ENCODE measurements at places on chromosomes 5 and 9. TPM values are rescaled to one million over a fixed set of nuclear protein-coding genes. Genes with fewer than 3 reads are reported as not detected.

DNA sequence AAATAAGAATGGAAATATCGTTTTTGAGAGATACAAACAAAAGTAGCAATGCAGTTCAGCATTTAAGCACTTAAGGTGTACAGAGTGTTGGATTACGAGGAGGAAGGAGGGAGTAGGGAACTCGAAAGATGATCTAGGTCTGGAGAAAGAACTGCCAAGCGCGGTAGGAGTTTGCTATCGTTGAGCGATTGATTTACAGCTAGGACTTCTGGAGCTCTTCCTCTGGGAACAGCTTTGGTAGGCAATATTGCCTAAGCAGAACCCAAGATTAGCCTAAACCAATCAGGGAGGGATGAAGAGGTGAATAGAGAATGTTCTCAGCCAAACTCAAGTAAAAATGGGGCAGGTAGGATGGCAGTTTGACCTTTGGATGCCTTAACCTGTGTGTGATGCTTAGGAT lies 965 bp downstream of the CLTA start:
- DNase-seq, result no peak

GRCh38 chr9:114237247-114237646 lies 81.9 kb downstream of the COL27A1 start:
- DNase-seq, result no peak

DNA sequence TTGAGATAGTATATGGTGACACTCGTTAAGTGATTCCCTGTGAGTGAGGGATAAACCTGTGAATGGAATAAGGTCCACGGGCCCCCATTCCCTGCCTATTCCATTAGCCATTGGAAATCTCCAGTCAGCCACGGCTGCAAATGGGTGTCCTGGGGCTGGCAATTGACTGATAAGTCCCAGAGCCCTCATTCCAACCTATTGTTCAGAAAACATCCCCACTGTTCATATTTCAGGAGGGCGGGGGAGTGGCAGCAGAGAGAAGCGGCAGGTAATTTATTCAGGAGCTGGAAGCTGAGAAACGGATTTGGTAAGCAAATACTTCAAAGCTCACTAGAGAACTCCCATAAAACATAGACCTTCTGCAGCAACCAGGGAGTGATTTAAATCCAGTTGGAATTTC lies 42.0 kb downstream of the TMEM174 start:
- no peak for DNase-seq

- DNase-seq, result no peak
These were observed 475.7 kb downstream of the ENC1 start for GRCh38 chr5:74164725-74165235.

GRCh38 chr9:68967800-68968199 lies 46.1 kb downstream of the PRKACG start:
- DNase-seq, result no peak

DNA sequence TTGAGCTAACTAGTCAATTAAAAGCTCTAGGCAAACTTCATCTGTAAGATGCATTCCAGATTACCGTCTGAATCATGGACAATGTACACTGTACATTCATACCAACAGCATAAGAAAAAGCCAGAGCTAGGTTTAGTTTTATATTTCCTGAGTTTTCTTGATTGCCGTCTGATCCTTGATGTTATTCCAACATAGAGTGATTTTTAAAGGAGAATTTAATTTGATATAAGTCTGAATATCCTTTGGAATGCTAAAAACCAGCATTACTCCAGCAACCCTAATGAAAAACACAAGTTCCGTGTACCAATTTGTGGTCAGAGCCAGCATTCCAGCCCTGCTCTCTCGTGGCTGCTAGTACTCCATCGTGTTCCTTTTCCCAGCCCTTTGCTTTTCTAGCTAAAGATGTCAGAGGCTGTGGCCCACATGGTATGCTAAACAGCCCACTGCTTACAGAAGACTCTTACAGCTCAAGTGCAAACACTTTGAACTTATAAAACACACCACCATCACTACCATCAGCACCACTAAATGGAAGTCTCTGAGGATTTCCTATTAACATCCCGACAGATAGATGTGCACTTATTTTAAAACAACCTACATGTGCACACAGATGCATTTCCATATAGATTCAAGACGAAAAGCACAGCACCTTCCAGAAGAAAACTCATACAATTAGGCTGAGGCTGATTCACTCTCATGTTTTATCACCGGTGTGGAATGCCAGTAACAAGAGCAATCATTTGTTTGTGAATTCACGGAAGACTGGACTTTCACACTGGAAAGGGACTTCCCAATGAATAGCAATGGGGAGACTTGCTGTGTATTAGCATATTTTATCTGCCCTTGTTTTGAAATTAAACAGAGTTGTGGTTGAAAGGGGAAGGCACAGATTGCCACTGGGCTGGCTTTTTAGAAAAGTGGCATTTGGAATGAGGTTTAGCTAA lies 246.9 kb upstream of the GAS1 start:
- DNase-seq, result peak; percentile 18

GRCh38 chr9:105881654-105882349 lies 187.5 kb downstream of the TMEM38B start:
- peak; percentile 37 for DNase-seq

DNA sequence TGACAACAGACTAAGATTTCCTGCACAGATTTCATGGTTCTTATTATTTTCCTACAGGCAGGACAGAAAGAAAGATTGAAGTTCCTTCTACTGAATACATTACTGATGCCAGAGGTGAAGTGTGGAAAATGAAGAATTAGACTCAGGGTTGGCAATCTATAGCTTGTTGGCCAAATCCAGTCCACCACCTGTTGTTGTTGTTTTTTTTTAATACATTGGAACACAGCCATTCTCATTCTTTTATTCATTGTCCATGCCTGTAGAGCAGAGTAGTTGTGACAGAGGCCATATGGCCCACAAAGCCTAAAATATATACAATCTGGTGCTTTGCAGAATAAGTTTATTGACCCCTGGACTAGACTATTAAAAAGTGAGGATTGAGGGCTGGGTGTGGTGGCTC lies 5.8 kb upstream of the PLPPR1 start:
- DNase-seq, result no peak

DNA sequence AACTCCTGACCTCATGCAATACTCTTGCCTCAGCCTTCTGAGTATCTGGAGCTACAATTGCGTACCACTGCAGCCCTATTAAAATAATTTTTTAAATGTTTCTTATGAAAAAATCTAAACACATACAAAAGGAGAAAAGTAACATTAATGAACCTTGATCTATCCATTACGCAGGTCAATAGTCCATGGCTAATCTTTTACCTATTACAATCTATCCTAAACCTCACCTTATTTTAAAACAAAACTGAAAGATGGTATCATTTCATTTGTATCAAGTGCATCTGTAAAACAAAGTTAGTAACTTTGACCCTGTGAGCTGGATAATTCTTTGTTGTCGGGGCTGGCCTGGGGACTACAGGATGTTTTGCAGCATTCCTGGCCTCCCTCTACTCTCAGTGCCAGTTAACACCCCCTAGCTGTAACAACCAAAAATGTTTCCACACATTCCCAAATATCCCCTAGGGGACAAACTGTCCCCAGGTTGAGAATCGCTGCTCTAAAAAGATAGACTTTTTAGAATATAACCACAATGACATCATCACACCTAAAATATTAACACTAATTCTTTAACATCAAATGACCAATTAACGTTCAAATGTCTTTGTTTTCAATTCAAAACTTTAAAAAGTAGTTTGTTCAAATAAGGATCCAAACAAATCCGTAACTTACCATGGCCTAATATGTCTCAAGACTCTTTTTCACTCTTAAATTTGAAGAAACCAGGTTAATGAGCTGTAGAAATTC lies 54.8 kb downstream of the RNF38 start:
- no peak for DNase-seq

- DNase-seq, result no peak
These were observed 18.3 kb downstream of the PDGFRB start for GRCh38 chr5:150137168-150137957.

- DNase-seq, result no peak
These were observed 651 bp downstream of the TRIM23 start for GRCh38 chr5:65623482-65623881.

DNA sequence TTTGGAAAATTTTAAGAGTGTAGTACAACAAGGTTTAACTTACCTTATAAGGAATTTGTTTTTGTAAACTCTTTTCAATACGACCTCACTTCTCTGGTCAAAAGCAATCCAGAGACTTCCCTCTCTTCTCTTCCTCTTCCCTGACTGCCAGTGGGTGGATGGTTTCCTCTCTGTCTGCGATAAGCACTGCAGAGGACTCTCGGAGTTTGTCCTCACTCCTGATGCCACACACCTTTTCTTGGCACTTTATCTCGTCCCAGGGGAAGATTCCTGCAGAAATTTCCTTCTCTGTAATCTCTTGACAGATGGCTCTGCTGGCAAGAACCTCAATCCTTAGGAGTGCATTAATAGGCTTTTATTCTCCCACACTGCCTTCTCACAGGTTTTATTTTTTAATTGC lies 641.6 kb downstream of the NR2F1-AS1 start:
- DNase-seq, result no peak

DNA sequence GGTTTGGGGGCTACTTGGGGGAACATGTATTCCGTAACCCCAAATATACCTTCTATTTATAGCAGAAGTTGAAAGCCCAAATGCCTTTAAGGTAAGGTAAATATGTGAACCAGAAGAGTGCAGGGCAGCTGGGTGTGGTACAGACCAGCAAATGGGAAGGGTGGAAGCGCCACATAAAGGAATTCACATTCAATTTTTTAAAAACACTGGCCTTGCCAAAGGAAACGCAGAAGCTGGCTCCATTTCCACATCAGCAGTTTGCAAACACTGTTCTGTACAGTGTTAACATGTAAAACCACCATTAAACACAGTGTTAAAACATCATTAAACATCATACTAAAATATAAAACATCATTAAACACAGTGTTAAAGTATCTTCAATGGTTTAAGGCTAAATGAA lies 3.5 kb upstream of the BHMT start:
- no peak for DNase-seq

DNA sequence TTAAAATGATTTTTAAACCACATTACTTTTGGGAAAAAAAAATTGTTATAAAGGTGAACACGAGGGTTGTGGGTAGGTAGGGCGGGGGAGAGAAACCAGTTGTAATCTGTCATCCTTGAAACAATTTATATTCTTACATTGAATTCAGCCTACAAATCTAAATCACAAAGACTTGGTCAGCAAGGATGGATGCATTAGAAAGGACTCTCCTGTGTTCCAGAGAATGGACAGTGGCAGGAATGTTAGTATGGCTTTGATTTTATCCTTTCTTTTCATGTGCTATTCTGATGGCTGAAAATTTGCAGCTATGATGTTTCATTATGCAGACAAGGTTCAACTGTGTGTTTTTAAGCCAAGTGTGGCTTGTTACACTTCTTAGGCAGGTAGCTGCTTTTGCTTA lies 234.7 kb downstream of the SLF1 start:
- DNase-seq, result no peak

DNA sequence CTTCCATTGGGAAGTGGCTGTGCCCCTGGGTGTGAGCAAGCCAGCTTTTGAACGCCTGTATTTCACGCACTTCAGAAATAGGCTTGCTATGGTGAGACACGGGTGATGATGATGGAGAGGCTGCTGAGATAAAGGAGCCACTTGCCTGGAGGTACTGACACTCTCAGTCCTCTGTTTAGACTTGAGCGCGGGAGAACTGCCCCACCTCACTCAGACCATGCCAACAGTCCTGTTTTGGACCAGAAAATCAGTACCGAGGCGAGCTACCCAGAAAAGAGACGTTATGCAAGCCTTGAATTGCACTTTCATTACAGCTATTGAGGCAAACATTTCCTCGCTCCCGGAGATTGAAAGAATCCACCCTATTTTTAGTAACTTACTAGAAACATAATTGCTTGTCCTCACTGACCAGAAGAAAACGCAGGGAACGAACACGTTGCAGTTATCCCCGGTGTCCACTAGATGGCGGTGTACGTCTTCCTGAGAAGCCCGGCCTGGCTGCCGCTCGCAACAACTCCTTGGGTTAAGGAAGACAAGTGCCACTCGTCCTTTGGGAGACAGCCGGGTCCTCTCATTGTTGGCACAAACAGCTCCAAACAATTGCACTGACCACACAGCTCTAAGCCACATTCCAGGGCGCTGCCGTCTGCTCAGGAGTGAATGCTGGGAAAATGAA lies 142.4 kb downstream of the PSAT1 start:
- peak; percentile 89 for DNase-seq

- no peak for DNase-seq
These were observed 257.1 kb downstream of the MCTP1 start for GRCh38 chr5:95027775-95028174.

GRCh38 chr9:99096409-99096808 lies 8.5 kb upstream of the TGFBR1 start:
- no peak for DNase-seq

GRCh38 chr5:172493906-172494305 lies 39.6 kb upstream of the SH3PXD2B start:
- DNase-seq, result no peak

DNA sequence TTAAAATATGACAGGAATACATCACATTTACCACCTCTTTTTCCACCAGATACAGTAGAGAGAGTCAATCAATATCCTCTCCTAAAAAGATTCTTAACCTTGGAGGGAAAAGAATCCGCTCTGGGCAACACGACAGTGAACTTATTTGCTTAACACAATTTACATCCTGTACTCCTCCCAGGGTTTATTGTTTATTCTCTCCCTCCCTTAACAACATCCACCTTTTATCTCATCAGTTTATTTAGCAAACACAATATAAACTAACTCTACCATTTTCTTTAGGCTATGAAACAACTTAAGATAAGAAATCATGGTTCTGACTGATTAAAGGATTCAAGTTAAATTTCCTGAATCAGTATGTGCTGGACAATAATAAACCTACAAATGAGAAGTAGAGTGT lies 50.9 kb downstream of the CERT1 start:
- no peak for DNase-seq

GRCh38 chr5:82854956-82855355 lies 222.2 kb downstream of the TMEM167A start:
- no peak for DNase-seq

DNA sequence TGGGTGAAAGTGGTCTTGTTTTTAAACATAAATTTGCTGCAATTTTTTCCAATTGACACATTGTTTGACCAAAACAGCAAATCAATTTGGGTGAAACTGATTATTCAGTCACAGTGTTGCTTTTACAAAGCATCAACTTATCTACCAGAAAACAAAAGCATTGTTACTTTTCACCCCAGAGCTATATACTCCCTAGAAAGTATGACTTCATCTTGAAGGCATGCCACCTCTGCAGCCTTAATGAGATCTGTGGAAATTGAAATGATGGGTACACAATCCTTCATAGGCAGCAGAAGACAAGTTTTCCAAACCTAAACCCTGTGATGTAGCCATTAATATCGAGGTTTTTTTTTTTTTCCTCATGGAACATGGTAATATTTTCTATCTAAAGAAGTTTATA lies 615.9 kb downstream of the CHSY3 start:
- DNase-seq, result no peak

The PCDHA1 gene
- polyA plus RNA-seq, result 0.05 TPM

The FBXL7 gene
- 24.1 TPM for polyA plus RNA-seq

The ADAMTSL1 gene
- polyA plus RNA-seq, result 14.0 TPM

The LIX1 gene
- 4.3 TPM for polyA plus RNA-seq

The SV2C gene
- 0.07 TPM for polyA plus RNA-seq

The SOWAHA gene
- polyA plus RNA-seq, result 4.6 TPM

The SH2D3C gene
- 17.8 TPM for polyA plus RNA-seq

The CHSY3 gene
- polyA plus RNA-seq, result 3.4 TPM

The PRRX2 gene
- 1.5 TPM for polyA plus RNA-seq

The ADRB2 gene
- 0.37 TPM for polyA plus RNA-seq

The PLAC8L1 gene
- 2.6 TPM for polyA plus RNA-seq

The ANKRD34B gene
- polyA plus RNA-seq, result 0.33 TPM
